ENCODE measurements at places on chromosomes 3 and 15.

GRCh38 chr3:39295184-39295775, 15.4 kb upstream of the CX3CR1 start:
- peak; percentile 21 for DNase-seq

GRCh38 chr15:100221471-100222348, 120.1 kb downstream of the ADAMTS17 start:
- no peak for DNase-seq

GRCh38 chr3:51378065-51378464, 7.0 kb upstream of the MANF start:
- no peak for DNase-seq

- no peak for DNase-seq
These were observed 80.1 kb downstream of the LRRC28 start for GRCh38 chr15:99331381-99331780.

GRCh38 chr3:38203690-38204089, 38.4 kb downstream of the OXSR1 start:
- DNase-seq = no peak

All from retina (tissue), 1 donor.